ENCODE measurements at places on chromosomes 6 and 20. TPM values are rescaled to one million over a fixed set of nuclear protein-coding genes. Genes with fewer than 3 reads are reported as not detected.
A peak's percentile ranks its signal among the peaks of the same experiment; 100 is the strongest.

- no peak for DNase-seq
Measured at GRCh38 chr6:28658475-28659249, 133.0 kb downstream of the GPX5 start.

DNA sequence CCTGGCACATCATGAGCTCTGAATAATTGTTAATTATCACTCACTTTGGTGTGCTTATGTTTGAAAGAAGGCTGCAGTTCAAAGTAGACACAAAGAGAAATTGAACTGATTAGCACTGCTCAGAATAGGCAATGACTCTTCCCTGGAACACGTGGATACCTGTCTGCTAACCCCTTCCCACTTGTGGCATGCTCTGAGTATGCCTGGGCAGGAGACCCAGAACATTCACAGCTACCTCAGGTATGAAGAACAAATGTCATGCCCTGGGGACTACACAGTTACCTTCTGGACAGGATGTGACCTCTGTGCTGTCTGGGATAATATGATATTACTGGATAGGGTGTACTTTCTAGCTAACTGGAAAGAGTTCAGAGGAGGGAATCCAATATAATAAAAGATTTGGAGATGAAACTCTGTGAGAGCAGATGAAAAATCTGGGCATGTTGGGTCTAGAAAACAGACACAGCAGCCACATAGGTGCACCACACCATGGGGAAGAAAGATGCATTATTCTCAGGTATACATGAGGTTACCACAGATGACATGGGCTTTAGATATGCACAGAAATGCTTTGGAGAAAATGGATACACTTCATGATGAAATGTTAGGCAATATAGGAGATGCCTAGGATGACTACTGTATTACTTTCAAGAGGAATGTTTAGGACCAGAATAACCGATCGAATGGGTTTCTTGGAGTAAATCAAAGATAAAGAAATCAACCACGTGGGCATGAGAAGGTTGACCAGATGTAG lies 324.2 kb upstream of the PREP start:
- DNase-seq, result no peak

DNA sequence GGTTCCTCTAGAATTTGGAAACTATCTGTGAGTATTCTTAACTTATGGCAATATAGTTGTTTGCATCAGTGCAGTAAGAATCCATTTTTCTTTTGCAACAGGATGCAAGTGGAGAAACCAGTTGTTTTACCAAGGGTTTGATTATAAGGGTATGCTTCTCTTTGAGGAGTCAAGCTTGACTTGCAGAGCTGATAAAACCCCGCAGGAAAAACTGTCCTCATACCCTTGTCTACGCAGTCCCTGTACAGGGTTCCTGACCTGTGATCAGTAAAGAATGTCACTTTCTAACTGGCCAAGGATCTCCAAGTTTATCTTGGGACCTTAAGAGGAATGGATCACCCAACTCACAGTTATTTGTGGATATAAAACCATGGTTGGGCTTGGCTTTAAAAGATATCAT lies 161.1 kb upstream of the OLIG3 start:
- no peak for DNase-seq

DNA sequence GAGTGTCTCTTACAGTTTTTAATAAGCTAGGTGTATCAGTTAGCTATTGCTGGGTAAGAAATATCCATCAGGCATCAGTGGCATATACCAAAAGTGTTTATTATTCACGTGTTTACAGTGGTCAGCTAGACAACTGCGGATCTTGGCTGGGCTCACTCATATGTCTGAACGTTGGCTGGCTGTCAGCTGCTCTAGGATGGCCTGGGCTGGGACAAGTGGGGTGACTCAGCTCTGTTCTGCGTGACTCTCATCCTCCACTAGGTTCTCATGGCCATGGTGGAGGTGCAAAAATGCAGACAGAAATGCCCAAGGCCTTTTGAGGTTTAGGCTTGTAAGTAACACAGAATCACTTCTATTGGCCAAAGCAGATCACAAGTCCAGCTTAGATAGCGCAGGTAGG lies 22.0 kb downstream of the ZNF341 start:
- no peak for DNase-seq

GRCh38 chr6:144372611-144373594 lies 87.8 kb downstream of the UTRN start:
- no peak for DNase-seq

- no peak for DNase-seq
Measured at GRCh38 chr6:31775184-31775583, 1.9 kb downstream of the VWA7 start.

DNA sequence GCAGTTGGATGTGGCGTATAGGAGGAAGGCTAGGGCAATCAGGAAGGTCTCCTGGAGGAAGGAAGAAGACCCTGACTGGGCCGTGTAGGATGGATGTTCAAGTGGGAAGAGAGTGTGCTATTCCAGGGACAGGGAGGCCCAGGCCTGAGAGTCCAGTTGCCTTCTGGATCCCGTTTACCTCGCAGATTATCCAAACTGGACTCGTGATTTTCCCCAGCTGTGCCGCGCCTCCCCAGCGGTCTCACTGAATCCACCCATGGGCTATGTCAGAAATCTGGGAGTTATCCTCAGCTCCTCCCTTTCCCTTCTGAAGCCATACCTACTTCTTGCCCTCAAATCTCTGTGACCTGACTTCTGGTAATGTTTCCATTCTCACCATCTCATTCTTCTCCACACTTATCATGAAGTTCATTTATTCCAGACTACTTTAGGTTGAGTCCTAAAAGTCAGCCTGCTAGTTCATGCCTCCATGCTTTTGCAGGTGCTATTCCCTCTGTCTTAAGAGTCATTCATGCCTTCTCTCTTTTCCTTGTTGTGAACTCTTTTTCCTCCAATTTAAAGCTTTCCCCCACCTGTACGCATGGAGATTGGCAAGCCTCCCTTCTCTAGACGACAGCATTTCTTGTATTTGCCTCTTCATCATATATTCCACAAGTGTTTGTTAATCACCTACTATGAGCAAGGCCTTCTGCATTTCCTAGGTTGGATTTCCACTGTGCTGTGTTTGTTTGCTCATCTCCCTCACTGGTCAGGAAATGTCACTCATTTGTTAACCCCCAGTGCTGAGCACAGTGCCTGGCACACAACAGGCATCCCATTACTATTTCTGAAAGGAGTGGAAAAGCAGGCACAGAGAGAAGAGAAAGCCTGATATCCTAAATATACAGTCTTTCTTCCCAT lies 2.7 kb downstream of the SDCBP2 start:
- DNase-seq, result no peak

- DNase-seq, result no peak
Measured at GRCh38 chr6:168950858-168951214, 302.8 kb downstream of the THBS2 start.

DNA sequence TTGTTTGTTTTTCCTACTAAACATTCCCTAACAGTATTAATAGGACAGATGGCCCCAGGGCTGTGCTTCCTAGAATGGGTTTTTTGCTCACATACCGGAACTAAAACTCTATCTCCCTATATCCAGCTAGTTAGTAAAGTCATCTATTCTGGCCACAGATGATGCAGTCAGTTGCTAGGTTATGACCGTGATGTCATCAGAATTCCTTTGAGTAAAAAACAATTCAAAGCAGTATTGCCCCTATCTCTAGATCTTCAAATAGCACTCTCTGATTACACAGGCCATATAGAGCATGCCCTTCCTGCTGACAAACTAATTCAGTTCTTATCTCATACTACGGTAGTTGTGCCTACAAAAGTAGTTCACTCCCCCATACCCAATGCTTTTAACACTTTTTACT lies 17.9 kb upstream of the ZNF451 start:
- no peak for DNase-seq

- DNase-seq, result no peak
Measured at GRCh38 chr6:73329201-73329600, 24.9 kb downstream of the DPPA5 start.

DNA sequence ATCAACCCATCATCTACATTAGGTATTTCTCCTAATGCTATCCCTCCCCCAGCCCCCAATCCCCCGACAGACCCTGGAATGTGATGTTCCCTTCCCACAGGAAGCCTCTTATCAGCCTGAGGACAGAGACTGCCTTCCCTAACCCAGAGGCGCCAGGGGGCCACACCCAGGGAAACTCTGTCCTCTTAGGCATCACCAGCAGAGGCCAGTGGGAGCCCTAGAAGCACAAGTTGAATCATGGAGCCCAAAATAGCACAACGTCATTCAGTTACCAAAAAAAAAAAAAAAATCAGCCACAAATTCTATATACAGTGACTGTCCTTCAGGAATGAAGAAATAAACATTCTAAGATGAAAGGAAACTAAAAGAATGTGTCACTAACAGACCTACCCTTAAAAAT lies 625.7 kb downstream of the TFAP2A start:
- no peak for DNase-seq

GRCh38 chr6:166956444-166957086 lies at the start of gene RNASET2:
Gene RNASET2 (minus strand): TSS chr6:166956550. CDS start chr6:166956182, 368 bp downstream.
- DNase-seq, result peak; percentile 63

DNA sequence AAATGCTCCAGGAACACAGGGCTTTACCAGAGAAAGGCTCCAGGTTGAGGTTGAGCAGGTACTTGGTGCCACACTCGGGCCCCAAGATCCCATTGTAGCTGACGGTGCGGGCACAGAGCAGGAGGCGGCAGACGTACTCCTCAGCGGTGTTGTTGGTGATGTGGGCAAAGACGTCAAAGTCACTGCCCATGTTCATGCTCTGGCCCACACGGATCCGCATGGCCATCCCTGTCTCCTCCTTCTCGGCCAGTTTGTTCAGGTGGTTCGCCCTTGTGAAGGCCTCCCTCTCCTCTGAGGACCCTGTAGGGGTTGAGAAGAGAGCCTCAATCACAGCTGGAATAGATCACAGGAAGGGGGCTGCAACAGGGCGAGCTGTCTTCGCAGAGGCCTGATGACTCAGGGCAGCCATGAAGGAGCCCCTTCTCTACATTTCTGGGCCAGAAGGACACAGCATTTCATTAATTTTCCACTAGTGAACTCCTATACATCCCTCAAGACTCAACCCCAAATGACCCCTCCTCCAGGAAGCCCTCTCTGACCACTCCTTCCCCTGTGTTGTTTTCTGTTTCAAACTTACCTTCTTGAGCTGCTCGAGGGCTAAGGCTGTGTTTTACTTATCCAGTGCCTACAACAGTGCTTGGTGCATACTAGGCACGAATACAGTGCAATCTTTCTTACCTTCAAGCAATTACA lies 26.8 kb downstream of the TGM2 start:
- no peak for DNase-seq

- DNase-seq, result peak; percentile 20
Measured at GRCh38 chr20:58361481-58362205, 27.4 kb upstream of the VAPB start.

DNA sequence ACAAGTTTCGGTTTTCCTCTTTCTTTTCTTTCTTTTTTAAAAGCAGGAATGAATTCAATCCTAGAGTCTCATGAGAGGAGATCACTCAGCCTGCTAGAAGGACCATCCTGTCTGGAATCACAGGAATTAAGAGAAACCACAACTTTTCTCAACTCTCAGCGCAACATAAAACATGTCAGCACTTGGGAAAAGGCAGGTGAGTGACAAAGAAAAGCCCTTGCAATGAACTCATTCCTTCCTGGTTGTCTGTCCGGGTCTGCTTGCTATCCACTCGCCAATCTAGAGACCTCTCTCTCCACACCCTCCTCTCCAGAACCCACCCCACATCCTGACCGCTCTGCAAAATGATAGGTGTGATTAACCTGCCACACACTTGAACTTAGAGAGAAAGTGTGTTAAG lies 253.8 kb downstream of the LY86 start:
- no peak for DNase-seq

GRCh38 chr6:140541288-140541687 lies 1166.8 kb upstream of the CITED2 start:
- DNase-seq, result no peak

DNA sequence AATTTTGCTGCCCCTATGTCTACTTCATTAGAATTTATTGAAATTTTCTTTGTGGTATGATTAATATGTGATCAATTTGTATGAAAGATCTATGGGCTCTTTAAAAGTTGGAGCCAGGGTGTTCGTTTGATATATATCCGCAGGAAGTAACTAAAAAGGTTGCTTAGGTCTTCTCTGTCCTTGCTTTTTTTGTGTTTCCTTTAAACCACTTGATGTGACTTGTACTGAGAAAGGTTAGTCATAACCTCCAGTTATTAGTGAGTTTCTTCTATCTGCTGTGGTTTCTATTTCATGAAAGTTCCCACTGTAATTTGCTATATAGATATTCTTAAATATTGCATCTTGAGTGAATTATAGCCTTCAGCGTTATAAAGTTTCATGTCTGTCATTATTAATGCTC lies 585.3 kb upstream of the ARID1B start:
- DNase-seq, result no peak

DNA sequence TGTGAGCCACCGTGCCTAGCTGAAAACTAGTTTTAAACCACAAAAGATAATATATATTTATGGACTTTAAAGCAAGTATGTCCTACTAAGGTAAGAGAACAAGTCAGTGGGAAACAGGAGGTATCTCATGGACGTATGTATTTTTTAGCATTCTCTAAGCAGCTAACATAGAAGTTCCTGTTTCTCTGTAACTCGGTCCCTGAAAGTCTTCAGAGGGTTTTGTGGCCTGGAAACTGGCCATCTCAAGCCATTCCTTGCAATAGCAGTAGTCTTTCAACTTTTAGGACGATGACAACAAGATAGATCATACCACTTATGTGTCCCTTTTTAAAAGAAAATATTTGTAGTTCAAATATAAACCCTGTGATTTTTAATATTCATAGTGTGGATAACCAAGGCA lies 95.6 kb upstream of the RALGAPA2 start:
- DNase-seq, result no peak

DNA sequence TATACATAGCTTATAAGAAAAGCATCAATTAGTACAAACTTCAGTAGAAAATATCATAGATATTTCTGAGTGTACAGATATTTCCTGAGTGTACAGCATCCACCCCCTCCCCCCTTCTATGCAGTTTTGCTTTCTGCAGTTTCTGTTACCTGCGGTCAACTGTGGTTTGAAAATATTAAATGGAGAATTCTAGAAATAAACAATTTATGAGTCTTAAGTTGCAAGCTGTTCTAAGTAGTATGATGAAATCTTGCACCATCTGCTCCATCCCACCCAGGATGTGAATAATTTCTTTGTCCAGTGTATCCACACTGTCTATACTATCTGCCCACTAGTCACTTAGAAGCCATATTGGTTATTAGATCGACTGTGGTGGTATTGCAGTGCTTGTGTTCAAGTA lies 15.8 kb upstream of the GPR63 start:
- DNase-seq, result no peak

DNA sequence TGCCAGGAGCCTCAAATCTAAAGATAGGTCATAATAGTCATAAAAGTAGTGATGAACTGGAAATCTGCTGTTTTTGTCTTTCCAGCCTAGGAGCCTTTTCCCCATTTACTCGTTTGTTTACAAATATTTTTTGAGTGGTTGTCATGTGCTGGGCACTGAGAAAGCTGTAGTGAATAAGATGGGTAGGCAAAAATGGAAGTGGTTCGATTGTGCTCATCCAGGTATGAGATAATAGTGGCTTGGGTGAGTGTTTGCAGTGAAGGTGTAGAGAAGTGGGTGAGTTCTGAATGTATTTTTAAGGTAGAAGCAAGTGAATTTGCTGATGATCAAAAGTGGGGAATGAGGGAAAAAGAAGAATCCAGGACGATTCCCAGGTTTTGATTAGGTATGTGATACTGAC lies 53.0 kb downstream of the CARMIL1 start:
- no peak for DNase-seq

- no peak for DNase-seq
Measured at GRCh38 chr20:23988561-23988960, at the start of gene GGTLC1. Gene GGTLC1 (minus strand): TSS chr20:23988779. CDS start chr20:23986611, 2,168 bp downstream.

- DNase-seq, result no peak
Measured at GRCh38 chr6:74256381-74256780, 560.4 kb downstream of the CD109 start.

PDE10A gene
- 52.1 TPM for total RNA-seq

PKHD1 gene
- 67.1 TPM for total RNA-seq

ADGRG6 gene
- total RNA-seq, result 26.1 TPM

TXLNB gene
- total RNA-seq, result not detected

C20orf204 gene
- 0.45 TPM for total RNA-seq

IRF4 gene
- not detected for total RNA-seq

NKX2-2 gene
- not detected for total RNA-seq

Data from renal cortical epithelial cell (primary cell).